Mucosa of descending colon (tissue), 3 donors: ENCODE measurements at places on chromosomes 5 and 9.

DNA sequence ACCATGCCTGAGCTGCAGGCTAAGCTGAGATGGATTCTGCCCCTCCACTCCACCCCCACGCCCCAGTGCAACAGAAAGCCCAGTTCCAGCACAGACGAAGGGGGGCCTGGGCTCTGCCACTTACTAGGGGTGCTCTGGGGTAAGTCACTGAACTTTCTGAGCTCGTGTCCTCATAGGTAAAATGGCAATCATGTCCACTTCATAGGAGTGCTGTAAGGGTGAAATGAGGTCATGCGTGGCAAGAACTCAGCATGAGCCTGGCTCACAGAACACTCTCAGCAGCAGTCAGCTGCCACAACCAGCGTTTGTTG lies 8.4 kb upstream of the PSD2 start:
- DNase-seq = no peak

- DNase-seq = no peak
Observed at GRCh38 chr5:45098483-45098882, 289.7 kb downstream of the MRPS30 start.

- DNase-seq = no peak
Observed at GRCh38 chr5:65125591-65126541, 355.9 kb downstream of the ADAMTS6 start.

- DNase-seq = no peak
Observed at GRCh38 chr9:107158321-107158720, 124.8 kb upstream of the RAD23B start.

DNA sequence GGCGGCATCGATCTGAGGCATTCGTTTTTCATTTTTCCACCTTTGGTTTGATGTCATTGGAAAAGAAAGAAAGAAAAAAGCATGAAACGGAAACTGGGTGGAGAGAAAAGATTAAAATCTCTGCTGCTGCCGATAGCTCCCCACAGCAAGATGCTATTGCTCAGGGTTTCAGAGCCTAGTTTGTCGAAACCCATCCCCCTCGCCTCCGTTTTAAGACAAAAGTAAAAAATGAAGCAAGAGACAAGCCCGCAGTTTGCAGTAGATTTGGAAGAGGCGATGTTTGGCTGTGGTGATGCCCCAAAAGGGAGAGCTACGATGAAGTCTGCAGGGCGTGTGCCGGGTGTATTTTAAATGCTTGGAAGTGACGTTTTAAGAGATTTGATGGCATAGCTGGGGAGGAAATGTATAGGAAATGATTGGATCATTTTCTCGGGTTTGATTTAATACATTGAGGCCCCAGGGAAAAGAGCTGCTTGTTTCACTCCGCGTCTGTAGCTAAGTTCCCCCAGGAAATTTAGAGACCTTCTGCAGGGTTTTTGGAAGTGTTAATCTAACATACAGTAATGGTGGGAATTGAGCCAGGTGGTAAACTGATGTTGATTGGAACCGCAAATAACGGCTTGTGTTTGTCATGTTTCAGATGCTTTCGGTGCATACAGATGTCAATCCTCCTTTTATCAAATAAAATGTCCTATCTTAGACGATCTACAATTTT lies 909 bp downstream of the NDFIP1 start:
- peak; percentile 51 for DNase-seq

DNA sequence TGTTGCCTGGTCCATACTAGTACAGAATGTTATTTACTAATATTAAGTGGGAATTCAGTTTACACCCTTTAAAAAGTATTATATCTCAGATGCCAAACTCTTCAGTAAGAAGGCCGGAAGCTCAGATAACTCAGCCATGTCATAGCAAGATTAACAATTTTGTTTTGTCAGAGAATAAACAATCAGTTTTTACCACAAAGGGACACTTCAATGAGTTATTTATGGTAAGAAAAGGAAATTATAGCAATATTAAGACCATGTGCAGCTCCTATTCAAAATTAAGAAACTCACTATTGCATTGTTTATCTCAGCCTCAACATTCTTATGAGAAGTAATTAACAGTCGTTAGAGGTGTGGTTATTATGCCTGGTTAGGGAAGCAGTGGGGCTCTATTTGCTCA lies 13.1 kb upstream of the ARL15 start:
- no peak for DNase-seq

DNA sequence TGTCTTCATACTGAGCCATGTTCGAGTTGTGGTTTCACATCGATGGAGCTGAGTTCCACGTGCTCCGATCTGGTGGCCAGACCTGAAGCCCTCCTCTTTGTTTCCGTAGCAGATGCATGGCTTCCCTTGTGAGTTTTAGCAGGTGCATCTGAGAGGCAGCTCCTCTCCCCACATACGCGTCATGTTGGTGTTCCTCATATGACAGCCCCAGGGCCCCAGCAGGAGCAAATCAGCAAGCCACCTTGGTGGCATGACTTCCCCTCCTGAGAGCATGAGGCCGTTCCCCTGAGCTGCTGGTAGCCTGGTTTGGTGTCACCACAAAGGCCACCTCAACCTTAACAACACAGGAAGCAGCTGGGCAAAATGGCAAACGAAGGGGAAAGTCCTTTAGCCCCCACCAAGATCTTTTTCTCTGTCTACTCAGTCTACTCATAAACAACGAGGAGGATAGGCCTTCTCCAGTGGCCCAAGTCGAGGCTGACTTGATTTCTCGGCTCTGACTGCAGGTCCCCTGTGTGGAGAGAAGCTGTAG lies 5.9 kb downstream of the CYFIP2 start:
- DNase-seq = peak; percentile 54

DNA sequence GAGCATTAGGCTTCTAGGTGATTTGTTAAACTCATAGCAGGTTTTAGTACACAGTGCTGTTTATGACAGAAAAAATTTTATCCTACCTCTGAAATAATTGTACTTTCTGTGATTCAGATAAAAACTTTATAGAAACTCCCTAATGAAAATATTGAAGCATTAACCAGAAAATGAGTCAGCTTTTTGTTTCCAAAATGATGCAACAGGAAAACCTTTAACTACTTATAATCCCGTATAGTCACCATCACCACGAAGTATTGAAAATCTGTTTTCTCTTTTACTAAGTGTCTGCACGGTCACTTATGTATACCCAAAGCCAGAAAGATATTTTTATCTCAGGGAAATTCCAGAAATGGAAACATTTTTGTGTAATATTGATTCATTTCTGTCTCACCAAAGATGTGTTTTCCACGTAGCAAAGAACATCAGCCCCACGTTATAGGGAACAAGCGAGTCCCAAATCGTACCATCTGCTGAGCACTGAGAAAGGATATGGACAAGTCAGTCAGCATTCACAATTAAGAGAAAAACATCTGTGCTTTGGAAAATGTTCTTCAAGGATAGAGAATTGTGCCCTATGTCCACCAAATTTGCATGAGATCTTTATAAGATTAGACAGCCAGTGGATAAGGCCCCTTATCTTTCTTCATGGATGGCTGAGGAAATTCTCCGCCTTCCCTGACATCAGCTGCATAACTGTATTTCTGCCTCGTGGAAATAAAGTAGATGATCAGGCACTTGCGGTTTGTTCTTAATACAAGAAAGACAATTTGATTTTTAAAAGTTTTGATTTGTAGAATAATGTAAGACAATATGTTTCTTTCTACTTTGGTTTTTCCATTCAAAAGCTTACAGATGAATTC lies 41.9 kb downstream of the TNFAIP8 start:
- DNase-seq = no peak

GRCh38 chr9:68949271-68950000 lies 64.5 kb downstream of the PRKACG start:
- DNase-seq = no peak

GRCh38 chr9:121750715-121751623 lies 99.5 kb downstream of the DAB2IP start:
- no peak for DNase-seq

DNA sequence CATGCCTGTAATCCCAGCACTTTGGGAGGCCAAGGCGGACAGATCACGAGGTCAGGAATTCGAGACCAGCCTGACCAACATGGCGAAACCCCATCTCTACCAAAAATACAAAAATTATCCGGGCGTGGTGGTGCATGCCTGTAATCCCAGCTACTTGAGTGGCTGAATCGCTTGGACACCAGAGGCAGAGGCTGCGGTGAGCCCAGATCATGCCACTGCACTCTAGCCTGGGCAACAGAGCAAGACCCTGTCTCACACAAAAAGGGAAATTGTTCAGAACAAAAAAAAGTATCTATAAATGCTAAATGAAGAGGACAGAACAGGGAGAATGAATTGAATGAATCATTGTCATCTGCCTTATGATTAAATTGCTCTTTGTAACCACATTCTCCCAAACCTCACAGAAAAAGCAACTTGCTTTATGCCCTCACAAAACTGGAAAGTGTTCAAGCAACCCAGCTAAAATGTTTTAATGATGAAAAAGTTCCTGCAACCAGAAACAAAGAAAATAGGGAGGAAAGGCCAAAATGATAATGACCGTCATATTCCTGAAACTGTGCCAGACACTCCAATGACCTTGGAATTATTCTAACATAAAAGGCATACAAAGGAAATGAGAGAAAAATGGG lies 83.7 kb downstream of the SERINC5 start:
- DNase-seq = no peak

DNA sequence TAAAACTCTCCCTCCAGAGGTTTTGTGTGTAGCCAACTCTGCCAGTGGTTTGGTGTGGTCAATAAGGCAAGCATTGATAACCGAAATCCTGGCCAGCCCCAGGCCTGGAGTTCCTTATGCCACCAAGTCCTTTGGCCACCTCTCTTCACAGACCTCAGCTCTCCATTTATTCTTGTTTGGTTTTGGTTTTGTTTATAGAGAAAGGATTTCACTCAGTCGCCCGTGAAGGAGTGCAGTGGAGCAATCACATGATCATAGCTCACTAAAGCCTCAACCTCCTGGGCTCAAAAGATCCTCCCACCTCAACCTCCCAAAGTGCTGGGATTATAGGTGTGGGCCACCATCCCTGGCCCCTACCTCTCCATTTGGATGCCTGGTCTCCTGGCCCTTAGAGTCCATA lies 55.4 kb upstream of the PPARGC1B start:
- no peak for DNase-seq

DNA sequence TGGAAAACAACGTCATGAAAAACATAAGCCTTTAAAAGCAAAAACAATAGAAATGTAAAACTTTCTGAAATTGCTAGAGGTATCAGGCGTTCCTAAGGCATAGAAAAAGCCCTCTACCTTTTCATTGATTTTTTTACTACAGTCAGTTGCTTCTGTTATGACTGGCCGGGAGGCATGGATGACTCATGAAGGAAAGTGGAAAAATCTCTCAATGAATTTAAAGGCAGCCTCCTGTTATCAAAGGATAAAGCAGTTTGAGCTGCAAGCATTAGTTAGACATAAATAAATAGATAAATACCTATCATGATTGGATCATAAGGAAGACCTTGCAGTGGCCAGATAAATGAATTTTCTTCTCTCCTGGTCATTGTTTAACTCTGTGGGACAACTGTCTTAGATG lies 281.6 kb downstream of the MAST4 start:
- no peak for DNase-seq

DNA sequence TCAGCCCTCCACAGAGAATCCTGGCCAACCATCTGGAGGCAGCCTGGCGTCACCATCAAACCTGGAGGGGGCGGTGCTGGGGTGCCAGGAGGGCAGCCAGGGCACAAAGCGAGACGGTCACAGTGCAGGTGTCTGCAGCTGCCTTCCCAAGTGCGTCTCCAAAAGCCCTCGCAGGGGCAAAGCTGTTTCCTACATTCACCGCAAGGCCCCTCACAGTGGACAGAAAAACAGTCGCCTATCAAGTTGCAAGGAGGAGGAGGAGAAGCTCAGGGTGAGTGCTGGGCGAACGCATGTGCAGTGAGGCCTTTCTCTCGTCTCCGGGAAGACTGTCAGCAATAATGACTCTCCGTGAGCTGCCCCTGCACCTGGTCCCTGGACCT lies 18.0 kb upstream of the LHX3 start:
- DNase-seq = no peak

GRCh38 chr9:120608421-120608820 lies 28.5 kb upstream of the CDK5RAP2 start:
- DNase-seq = no peak

DNA sequence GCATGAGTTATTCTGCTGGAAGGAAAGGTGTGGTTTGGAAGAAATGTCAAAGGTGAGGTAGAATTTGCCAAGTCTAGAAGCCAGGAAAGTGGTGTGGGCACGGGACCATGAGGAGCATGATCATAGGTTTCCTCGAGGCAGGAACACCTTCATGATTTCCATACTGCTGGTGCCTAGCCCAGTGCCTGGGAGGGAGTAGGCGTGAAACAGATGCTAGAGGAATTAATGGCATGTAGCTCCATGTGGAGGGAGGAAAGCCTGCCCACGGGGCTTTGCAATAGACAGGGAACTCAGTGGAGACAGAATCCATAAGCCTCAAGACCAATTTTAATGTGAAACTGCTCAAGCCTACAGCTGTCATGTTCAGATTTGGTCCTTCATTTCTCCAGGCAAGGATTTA lies 35.1 kb downstream of the TTLL11 start:
- DNase-seq = no peak

GRCh38 chr9:134592018-134592818 lies 49.4 kb upstream of the COL5A1 start:
- no peak for DNase-seq

GRCh38 chr5:72572236-72572765 lies 65.1 kb upstream of the ZNF366 start:
- no peak for DNase-seq

DNA sequence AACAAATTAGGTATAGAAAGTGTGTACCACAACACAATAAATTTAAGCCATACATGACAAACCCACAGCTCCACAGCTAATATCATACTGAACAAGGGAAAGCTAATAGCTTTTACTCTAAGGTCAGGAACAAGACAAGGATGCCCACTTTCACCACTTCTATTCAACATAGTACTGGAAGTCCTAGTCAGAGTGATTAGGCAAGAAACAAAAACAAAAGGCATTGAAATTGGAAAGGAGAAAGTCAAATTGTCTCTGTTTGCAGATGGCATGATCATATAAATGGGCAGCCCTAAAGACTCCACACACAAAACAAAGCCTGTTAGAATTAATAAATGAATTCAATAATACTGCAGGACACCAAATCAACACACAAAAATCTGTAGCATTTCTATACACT lies 548.8 kb downstream of the CTNND2 start:
- no peak for DNase-seq

GRCh38 chr5:7209658-7210057 lies 186.3 kb upstream of the ADCY2 start:
- no peak for DNase-seq
